ENCODE measurements at places on chromosomes 5 and 9.

DNA sequence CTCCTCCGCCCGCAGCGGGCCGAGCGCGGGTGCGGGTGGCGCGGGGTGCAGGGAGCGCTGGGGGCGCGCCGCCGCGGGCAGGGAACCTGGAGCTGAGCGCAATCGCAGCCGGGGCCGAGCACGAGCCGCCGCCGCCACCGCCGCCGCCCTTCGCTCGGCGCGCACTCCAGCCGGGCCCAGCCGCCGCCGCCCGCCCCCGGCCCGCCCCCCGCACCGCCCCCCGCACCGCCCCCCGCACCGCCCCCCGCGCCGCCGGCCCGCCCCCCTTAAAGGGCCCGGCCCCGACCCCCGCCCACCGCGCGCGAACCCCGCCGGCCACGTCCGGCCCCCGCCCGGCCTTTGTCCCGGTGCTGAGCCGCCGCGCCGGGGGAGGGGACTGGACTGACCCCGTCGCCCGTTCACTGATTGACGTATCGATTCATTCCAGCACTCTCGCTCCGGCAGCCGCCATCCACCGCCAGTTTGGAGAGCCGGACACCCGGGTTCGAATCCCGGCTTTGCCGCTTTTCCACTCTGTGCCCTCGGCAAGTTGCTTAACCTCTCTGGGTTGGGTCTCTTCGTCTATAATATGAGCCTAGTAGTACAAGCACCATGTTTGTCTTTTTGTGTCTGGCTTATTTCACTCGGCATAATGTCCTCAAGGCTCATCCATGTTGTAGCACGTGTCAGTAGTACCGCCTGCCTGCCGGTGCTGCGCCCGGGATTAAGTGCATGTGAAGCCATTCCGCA is at the start of gene SH3PXD2B:
Gene SH3PXD2B, minus strand, starts transcription at position 168 of the 729 bp plus-strand sequence. CDS start 173 bp downstream, outside the sequence.
- DNase-seq: no peak

DNA sequence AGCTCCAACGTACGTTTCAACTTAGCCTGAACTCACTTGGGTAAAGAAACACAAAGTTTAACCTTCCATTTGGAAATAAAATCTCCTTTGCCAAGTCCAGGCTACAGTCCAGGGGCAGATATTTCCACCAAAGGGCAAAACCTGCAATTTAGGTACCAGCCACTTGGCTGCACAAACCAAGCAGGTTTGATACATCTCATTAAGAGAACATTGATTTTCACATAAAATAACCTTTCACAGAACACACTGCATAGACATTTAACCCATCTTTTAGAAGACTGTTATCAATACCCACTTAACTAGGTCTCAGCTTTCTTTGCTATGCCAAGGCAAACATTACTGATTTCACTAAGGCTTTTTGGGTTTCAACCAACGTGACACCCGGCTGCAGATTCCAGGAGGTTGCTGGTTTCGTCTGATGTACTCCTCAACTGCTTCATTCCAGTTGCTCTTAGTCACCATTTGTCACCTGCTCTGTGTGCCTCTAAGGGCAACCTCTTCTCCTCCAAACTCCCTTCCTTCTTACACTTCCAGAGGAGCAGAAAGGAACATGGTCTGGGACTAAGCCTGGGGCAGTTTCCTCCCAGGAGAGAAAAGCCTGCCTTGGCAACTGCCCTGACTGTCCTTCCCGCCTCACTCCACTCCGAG is 67.1 kb downstream of the EPB41L4B start:
- DNase-seq: no peak

DNA sequence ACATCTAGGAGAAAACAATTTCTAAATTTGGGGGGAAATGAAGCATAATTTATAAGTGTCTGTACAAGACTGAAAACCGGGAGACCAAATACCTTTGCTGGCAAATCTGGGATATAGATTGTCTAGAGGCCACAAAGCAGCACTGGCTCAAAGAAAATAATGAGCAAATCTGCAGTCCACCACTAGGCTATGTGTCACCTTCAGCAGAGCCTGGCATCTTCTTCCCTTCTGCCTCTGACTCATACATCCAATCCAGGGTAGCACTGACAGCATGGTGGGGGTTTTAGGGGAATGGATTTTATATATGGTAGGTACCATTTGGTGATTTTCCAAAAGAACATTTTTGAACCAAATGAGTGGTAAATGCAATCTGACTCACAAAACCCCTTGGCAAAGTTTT is 12.8 kb downstream of the FAM81B start:
- DNase-seq: no peak

- DNase-seq: no peak
These were observed 218.2 kb upstream of the PRDM9 start for GRCh38 chr5:23289162-23289561.

DNA sequence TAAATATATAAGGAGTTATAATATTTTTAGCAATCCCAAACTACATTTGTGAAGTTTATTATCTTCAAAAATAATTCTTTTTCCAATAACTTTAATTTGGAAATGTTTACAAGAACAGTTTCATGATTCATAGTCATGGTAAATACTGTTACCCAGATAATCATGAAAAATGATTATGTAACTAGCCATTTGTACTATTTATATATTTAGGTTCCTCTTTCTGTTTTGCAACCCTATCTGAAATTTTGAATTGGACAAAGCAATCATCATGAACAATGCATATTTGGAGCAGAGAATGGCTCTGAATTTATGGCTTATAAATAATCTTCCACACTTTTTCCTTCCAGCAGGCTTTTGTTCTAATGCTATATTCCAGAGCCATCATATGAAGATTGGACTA is 499.7 kb downstream of the SLCO4C1 start:
- no peak for DNase-seq

DNA sequence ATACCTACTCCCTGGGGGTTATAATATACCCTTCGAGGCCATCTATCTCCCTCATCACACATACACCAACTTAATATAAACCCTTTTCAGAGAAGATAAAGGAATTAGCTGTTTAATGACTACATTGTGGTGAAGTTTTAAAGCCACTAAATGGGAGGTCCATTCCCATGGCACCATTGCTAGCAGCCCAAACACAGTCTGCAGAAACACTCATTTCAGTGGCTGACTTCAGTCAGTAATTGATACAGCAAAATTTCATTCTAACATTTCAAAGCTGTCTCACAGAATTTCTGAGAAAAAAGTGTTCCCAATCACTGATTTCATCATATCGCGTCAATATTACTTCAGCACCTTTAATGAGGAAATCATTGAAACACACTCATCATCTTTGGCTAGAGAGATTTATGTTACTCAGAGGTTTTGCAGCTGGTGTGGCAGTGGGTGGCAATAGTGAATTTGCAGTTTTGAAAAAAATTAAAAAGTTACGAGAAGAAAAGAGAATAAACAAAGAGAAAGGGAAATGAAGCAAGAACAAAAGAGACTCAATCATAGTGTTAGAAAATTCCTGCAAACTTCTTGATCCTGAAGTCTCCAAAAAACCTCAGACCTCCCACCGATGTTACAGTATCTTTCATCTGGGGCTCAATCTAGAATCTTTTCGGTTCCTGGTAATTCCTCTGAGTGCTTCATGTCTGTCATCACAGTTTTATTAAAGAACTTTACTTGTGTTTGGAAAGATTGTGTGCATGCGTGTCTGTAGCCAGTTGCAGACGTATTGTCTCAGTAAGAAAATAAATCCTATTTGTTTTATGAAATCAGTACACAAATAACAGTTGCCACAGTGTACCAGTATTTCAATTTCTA is 105.0 kb downstream of the ERCC6L2 start:
- DNase-seq: no peak

DNA sequence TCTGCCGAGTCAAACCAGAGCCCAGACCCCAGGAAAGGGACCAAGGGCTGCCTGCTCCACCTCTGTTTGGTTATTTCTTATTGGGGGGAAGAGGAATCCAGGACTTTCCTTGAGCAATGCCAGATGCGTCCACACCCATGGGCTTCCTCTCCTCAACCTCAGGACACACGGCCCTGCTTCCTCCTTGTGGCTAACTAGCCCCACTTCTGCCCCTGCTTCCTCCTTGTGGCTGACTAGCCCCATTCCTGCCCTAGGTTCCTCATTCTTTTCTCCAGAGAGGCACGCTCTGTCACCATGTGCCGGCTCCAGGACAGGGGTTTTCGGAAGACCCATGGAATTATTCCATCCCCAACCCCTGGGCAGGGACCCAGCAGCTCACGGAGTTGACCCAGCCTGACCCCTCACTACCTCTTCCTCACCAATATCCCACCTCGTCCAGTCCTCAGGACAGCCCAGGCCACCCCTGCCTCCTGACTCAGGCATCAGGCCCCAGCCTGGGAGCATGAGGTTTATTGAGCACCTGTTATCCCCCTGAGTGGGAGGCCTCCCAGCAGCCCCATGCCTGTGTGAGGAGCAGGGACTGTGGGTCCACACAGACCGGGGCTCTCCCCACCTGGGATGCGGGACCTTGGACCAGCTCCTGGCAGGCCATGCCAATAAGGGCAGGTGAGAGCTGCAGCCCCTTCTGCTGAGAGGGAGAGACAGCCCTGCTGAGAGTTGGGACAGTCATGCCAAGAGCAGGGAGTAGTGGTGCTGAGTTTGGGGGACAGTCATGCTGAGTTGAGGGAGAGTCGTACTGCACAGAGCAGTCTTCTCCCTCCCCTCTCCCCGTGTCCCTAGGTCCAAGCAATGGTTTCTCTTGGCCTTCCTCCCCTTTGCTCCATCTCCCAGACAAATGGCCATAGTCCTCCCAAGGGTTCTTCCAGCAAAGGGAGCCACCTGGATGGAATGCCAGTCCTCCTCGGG is 11.8 kb upstream of the FCN1 start:
- DNase-seq: no peak

- DNase-seq: no peak
These were observed 108.9 kb upstream of the PPP1R26 start for GRCh38 chr9:135370411-135371375.

DNA sequence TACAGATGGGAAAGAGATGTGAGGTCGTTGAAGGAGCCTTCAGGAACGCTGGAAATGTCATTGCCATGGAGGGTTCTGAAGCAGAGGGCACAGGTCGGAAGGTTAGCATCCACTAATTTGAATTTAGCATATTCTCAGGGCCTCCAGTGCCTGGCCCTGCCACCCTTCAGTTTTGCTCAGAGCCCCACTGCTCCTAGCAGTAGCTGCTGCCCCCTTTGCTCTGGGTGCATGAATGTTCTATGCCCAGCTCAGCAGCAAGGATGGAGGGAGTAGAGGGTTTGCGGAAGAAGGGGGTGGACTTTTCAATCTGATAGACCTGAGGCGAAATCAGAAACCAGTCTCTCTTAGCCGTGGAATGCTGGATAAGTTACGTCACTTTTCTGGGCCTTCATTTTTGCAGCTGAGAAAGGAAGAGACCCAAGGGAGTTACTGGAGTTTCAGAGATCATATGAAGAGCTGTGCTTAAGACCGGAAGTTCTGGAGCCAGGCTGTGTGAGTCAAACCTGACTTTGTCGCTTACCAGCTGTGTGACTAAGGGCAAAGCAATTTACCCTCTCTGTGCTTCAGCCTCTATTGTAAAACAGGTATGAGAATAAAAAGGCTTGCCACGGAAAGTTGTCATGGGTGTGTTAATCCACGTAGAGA is 133.2 kb upstream of the PANK3 start:
- DNase-seq: no peak

- DNase-seq: peak; percentile 73
These were observed 55.4 kb upstream of the RNF130 start for GRCh38 chr5:180126716-180127681.

DNA sequence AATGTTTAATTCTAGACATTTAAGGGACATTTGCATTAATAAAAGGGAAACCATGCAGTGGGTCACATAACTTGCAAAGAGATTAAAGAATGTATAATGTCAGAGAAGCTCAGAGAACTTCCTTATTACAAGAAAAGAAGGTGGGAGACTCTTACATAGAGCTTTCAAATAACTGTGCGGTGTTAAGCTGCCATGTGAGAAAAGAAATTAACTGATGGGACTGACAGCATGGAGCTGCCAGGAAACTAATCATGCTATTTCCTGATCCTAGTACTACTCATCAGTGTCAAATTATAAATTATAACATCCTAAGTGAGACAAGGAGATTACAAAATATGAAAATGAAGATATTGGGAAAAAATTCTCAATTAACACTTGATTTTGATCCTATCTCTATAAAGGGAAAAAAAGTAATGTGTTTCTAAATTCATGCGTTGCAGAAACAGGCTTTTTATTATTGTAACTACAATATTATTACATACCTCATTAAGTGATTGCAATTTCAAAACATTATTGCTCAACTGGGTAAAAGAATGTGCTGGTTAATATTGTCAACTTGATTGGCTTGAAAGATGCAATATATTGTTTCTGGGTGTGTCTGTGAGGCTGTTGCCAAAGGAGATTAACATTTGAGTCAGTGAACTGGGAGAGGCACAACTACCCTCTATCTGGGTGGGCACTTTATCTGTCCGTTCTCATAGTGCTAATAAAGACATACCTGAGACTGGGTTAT is 609.5 kb upstream of the NUDT12 start:
- DNase-seq: no peak

DNA sequence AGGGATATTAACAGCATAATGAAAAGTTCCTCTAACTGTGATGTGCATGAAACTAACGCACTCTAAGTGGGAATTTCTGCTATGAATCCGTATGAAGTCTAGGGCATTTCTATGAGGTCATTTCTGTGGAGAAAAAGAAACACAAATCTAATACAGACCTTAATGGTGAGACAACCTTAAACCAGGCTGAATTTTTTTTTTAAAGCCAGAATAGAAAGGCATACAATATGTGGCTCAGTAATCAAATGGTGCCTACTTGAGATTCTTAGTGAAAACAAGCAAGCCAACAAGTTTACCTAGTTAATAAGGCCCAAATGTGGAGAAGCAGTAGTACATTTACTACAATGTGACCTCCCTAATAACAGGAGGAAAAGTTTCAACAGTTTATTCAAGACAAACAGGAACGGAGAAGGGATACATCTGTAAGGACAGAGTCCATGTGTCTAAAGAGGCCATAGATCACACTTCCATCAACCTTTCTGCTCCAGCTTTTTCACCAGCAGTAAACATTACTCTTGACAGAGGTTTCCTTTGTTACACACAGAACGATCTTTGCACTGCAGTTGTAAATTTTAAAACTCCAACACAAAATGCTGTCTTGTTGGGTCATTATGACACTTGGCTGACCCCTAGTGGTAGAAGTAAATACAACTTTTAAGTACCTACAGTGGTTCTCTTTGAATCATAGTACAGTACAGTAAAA is 26.2 kb downstream of the CARNMT1 start:
- no peak for DNase-seq

Measured in stimulated activated effector memory CD8-positive, alpha-beta T cell treated with anti-CD3 and anti-CD28 coated beads, Interleukin-12 subunit alpha, Interleukin-12 subunit beta, amount 100 ng/mL, for 72 hours (primary cell).